ENCODE measurements at places on chromosomes 5 and 9. TPM values are rescaled to one million over a fixed set of nuclear protein-coding genes. Genes with fewer than 3 reads are reported as not detected.

DNA sequence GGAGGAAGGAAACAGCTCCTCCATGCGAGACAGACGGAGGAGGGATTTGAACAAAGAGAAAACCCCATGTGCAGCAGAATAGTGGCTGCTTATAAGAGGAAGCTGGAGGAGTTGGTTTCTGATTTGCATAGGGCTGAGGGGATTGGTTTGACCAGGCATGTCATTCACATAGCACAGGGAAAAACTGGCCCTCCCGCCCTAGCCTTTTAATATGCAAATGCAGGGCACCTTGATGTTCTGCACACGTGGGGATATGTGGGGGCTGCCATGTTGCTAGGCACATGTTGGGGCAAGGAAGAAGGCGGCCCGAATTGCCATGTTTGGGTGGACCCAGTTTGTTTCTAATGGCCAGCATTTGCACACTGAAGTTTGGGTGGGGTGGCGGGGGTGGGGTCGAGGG, 42.2 kb downstream of the OSMR start:
- DNase-seq, result no peak
- no peaks in the 10 kb centered on the region for H3K27me3 ChIP-seq
- H3K27ac ChIP-seq, result no peak overlapping the region
- no peak overlapping the region for H3K4me3 ChIP-seq
- no peaks in the 10 kb centered on the region for H3K4me1 ChIP-seq

GRCh38 chr9:135073081-135073740, 14.3 kb upstream of the OLFM1 start:
- H3K36me3 ChIP-seq, result no peaks in the 10 kb centered on the region
- peaks cover 21% of the 10 kb centered on the region for H3K4me1 ChIP-seq
- H3K27ac ChIP-seq, result no peak overlapping the region
- DNase-seq, result no peak

DNA sequence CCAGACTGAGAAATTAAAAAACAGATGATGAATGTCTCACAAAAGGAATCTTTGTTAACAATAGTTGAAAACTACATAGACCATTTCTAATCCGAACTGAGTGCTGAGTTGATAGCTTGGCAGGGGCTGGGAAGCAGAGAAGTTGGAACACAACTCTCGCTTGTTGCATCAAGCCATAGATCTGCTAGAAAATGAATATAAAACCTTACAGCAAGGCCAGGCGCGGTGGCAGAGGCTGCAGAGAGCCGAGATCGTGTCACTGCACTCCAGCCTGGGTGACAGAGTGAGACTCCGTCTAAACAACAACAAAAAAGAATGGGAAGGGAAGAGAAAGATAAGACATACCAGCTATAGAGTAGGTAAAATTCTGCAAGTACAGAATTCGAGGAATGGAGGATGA, 28.0 kb upstream of the SPZ1 start:
- H3K4me1 ChIP-seq, result no peaks in the 10 kb centered on the region
- DNase-seq, result no peak
- no peak overlapping the region for H3K4me3 ChIP-seq
- H3K36me3 ChIP-seq, result no peaks in the 10 kb centered on the region
- H3K27ac ChIP-seq, result no peak overlapping the region
- no peaks in the 10 kb centered on the region for H3K27me3 ChIP-seq

DNA sequence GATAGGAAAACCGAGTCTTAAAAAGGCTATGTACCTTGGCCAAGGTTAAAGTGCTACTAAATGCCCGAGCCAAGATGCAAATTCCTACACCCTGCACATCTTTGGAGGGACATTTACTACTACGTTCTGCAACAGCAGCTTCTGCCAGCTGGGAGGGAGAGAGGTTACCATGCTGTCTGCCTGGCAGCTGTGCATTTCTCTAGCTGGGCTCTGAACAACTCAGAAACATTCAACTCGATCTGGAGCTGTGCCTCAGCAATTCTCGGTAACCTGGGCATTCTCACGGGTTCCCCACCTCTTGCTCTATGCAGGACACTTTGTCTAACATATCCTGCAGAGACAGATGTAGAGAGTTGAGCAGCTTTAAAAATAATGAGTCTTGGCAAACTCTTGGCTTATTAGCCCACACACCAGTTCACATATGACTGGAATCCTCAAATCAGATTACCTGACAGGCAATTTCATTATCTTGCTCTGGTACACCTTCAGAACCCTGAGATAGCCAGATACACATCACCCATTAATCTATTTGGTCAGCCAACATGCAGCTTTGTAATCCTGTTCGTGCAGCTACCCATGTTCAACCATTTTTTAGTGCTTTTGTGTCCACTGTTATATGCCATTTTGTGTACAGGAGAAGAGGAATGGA, 115.8 kb downstream of the EFNA5 start:
- no peak for DNase-seq
- H3K4me3 ChIP-seq, result no peak overlapping the region
- no peaks in the 10 kb centered on the region for H3K27me3 ChIP-seq
- H3K4me1 ChIP-seq, result no peaks in the 10 kb centered on the region
- peak overlapping the region; percentile 20 for H3K27ac ChIP-seq
- no peaks in the 10 kb centered on the region for H3K36me3 ChIP-seq

The CCNO gene
- total RNA-seq, result not detected

DNA sequence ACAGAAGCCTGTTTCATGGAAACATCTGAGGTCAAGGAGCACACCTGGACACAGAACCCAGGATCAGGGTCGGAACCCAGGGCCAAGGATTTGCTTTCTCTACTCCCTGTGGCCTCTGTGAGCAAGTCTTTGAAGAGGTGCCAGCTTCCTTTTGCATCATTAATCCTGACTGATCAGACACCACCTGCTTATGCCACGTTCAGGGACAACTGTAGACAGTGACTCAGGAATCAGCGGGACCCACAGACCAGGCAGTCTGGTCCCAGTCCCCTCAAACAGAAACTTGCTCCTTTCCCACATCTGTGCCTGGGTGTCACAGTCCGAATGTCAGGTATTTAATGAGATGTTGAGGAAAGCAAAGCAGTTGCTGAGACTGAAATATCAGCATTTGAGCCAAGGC, 154.8 kb downstream of the SGCD start:
- no peak overlapping the region for H3K27ac ChIP-seq
- DNase-seq, result no peak
- H3K27me3 ChIP-seq, result no peaks in the 10 kb centered on the region
- H3K4me3 ChIP-seq, result no peak overlapping the region

DNA sequence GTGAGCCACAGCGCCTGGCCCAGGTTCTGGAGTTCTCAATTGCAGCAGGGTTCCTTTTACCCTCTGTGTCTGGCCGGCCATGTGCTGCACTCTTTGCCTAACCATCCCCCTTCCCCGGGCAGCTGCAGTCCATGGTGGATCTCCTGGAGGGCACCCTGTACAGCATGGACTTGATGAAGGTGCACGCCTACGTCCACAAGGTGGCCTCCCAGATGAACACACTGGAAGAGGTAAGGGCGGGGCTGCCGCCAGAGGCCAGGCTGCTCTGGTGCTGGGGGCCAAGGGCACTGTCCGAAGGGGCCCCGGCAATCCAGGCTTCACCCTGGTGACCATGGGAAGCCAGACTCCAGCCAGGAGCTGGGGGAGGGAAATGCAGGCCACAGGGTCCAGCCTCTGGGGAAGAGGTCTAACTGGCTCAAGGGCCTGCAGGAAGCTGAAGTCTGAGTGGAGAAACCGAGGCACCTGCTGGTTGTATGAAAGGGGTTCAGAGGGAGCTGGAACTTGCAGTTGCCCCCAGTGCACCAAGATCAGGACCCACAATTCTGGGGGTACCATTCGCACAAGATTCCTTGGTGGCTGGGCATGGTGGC, 18.1 kb downstream of the OLFML2A start:
- H3K4me1 ChIP-seq, result no peaks in the 10 kb centered on the region
- H3K27ac ChIP-seq, result no peak overlapping the region
- H3K27me3 ChIP-seq, result no peaks in the 10 kb centered on the region
- no peak overlapping the region for H3K4me3 ChIP-seq
- DNase-seq, result no peak

The FBN2 gene
- 1.1 TPM for total RNA-seq

DNA sequence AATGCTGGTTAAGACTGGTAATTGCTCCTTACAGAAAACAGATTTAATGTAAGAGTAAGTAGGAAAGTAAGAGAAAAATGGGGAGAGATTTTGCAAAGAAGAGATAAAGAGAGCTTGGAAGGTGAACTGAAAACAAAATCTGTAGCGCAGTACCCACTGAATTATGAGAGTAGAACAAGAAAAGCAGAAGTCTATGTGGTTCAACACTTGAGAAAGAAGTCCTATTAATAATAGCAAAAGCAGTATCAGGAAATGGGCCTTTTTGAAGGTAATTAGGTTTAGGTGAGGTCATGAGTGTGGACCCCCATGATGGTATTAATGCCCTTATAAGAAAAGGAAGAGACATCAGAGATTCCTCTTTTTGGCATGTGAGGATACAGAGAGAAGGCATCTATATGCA, 460.6 kb downstream of the CETN3 start:
- no peak overlapping the region for H3K27ac ChIP-seq
- H3K4me1 ChIP-seq, result peaks cover 12% of the 10 kb centered on the region
- no peak for DNase-seq
- H3K4me3 ChIP-seq, result no peak overlapping the region
